Activated CD8-positive, alpha-beta memory T cell treated with anti-CD3 and anti-CD28 coated beads for 48 hours (primary cell): ENCODE measurements at places on chromosomes 4 and X.

GRCh38 chr4:10960389-10960788 is 275.8 kb upstream of the CLNK start:
- DNase-seq = no peak

DNA sequence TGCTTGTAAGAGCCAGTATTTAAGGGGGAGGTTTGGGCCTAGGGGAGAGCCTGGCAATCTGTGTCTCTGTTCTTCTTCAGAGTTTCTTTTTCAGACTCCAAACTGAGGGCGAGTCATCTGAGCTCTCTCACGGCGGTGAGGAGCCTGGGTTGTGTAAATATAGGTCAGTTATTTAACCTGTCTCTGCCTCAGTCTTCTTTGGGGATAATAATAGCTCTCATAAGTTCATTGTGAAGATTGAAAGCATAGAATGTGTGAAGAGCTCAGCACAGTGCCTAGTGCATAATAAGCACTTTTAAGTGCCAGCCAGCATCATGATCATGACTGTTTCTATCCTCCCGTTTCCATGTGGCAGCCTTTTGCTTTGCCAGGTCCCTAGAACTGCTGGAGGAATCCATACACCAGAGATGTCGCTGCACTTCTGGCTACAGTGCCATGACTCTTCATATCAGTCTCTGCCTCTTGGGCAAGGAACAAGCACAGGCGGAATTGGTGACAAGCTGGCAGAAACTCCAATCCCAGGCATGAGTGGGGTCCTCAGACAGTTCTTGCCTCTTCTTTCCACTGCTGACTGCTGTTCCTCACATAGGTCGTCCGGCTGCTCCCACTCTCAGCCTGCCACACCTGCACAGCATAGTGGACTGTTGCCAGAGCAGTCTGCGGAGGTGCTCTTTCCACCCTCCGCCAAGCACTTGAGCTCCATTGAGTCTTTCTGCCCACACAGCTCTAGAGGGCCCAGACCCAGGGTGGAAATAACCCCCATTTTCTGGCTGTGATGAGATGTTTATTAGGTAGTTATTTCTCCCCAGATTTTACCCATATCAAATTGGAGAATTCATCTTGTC is 103.7 kb upstream of the MAML3 start:
- no peak for DNase-seq

DNA sequence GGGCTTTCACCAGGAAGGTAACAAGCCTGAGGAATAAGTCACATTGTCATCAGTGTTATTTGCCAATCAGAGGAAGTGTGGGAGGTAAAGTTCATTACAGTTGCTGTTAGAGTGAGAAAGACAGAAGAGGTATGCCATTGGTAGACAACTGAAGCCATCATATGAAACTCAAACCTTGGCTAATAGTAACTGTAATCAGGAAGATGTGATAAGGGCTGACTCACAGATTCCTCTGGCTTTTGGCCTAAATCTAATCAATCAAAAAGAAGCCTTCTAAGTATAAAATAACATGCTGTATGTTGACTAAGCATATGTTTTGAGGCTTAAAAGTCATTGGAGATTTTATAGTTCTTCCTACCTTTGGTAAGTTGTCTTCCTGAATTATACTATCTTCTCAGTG is 242.8 kb downstream of the PCDH7 start:
- DNase-seq = no peak

GRCh38 chrX:151712253-151712652 is 3.6 kb upstream of the FATE1 start:
- no peak for DNase-seq
